ENCODE measurements at places on chromosomes 4 and X.

DNA sequence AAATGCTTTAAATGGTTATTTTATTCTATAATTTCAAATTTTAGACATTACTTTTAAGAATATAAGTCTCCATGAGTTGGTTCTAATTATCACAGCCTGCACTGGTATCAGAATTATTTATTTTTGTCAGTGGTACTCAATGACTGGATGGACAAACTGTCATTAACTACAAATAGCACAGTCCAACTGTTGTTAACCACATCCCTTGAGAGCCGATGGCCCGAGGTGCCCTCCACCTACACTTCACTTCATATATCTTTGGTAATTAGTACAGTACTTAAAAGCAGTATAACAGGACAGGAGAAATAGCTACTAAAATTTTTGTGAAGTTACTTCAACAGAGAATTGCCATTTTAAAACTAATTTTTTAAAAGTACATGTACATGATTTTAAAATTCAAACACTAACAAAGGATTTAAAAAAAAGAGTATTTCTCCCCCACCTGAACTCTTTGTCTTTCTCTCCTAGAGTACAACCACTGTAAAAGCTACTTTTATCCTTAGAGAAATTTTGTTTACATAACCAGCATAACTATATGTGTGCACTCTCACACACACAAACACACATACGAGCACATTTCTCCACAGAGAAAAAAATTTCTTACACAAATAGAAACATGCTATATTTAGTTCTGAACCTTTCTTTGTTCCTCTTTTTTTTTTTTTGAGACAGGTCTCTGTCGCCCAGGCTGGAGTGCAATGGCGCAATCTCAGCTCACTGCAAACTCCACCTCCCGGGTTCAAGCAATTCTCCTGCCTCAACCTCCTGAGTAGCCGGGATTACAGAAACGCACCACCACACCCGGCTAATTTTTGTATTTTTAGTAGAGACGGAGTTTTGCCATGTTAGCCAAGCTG, 6.5 kb downstream of the TIFA start:
- no peak for DNase-seq

DNA sequence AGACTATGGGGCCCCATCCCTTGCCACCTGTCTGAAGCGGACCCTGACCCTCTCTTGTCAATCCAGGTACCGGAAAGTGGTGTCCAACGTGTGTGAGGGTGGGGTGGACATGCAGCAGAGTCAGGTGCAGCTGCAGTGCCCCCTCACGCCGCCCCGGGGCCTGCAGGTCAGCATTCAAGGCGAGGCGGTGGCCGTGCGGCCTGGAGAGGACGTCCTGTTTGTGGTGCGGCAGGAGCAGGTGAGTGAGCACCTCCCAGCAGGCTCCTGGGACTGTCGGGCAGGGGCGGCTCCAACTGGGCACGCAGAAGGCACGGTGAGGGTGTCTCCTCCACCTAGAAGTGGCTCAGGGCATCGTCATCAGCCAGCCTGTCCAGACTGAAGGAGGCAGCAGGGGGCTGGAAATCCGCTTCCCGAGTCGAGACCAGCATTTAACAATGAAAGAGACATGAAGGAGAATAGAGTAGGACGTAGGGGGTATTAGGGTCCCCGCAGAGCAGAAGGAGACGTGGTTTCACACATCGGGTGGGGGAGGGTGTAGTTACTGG, 221.6 kb downstream of the AFAP1 start:
- DNase-seq: no peak

- DNase-seq: no peak
Observed at GRCh38 chr4:117821834-117822233, 212.5 kb upstream of the NDST3 start.

DNA sequence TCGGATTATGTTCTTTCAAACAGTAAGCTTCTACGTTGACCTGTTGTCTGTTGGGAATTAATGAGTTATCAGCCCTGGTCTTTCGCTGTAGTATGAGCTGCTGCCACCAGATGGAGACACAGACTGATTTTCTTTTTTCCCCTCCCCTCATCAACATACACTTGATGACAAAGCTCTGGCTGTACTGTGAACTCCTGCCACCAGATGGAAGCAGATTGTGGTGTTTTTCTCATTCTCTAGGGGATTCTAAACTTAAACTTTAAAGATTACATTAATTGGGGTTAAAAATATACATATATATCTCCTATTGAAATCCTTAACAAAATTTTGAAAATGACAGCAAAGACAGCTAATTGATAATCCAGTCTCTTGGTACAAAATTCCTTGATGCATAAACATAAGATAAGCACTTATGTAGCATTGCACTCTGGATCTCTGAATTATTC, 44.8 kb downstream of the SMS start:
- DNase-seq: peak; percentile 51

GRCh38 chr4:145944886-145945285, 6.3 kb upstream of the ZNF827 start:
- no peak for DNase-seq

GRCh38 chr4:10096978-10097335, 19.6 kb downstream of the WDR1 start:
- DNase-seq: no peak

DNA sequence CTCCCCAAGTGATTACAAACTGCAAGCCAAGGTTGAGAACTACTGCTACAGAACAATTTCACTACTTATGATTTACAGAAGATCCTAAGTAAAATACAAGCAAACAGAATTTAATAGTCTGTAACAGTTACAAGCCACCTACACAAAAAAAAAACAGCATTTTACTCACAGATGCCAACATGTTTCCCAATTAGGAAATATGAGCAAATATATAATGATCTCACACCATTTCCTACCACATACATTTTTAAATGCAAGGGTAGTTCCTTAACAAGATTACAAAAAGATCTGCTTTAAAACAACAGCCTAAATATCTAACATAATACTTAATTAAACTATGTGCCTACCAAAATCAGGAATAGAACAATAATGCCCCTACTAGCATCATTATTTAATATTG, 63.4 kb downstream of the EFHC2 start:
- no peak for DNase-seq

- no peak for DNase-seq
Observed at GRCh38 chrX:28920153-28920943, 333.1 kb downstream of the IL1RAPL1 start.

DNA sequence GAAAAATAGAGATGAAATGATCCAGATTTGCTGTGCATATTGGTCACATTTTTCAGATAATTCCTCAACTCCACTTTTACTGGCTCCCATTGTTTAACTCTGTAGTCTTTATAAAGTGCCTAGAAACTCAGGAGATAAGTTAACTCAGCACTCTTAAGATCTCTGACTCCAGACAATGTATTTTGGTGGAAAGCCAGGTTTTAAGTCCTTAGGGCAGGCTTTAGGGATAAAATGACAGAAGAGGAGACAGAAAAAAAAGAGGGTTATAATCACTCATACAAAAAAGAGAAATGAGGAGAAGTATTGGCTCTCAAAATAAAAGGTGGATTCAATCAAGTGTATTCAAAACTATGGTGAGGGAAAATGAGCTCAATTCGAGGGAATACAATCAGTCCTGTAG, 674.8 kb upstream of the INTU start:
- DNase-seq: no peak

GRCh38 chr4:102843273-102843672, 15.9 kb upstream of the UBE2D3 start:
- no peak for DNase-seq

DNA sequence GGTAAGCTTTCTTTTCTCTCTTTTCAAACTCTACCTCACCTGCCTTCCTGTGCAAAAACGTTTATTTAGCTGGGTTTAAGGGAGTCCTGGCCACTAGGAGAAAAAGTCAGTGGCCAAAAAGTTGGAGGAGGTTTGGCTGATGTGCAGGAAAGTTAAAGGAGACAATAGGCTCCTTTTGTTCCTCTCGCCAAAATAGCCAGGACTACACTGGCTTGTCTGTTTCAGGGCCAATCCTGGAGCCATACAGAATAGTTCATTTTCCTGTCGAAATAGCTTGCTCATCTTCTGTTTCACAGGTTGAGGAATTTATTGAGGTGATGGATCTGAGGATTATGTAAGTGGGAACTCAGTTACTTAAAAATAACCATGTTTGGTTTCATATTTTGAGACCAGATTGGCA, 423 bp downstream of the HEPH start:
- DNase-seq: no peak

GRCh38 chr4:138677748-138678147, 337.8 kb upstream of the NOCT start:
- no peak for DNase-seq

- DNase-seq: no peak
Observed at GRCh38 chr4:121778991-121779628, 14.1 kb upstream of the SMIM43 start.

DNA sequence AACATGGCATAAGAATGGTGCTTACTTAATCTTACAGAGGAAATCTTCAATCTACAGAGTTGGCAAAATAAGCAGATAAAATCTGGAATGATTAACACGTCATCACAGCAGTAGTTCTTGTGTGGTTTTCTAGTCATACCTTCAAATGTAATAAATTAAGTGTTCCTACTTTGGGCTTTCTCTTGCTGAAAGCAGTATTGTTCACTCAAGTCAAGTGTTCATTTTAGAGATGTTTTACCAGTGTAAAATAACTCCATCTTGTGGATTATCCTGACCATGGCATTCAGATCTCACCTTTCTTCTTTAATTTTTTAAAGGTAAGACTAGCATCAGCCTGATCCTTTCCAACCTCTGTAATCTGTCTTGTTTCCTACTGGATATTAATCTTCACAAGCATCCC, 72.9 kb downstream of the ADAMTS3 start:
- no peak for DNase-seq

- DNase-seq: no peak
Observed at GRCh38 chrX:106898462-106898861, 4.7 kb downstream of the RIPPLY1 start.

GRCh38 chr4:127558088-127558487, 74.7 kb upstream of the INTU start:
- DNase-seq: no peak

DNA sequence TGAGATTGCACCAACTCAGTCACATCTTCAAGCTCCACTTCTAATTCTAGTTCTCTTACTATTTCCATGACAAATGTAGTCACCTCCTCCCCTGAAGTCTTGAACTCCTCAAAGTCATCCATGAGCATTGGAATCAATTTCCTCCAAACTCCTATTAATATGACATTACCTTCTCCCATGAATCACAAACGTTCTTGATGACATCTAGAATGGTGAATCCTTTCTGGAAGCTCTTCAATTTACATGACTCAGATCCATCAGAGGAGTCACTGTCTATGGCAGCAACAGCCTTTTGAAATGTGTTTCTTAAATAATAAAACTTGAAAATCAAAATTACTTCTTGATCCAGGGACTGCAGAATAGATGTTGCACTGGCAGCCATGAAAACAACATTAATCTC, 34.5 kb downstream of the GALNTL6 start:
- DNase-seq: no peak
